ENCODE measurements at places on chromosomes 16 and 17.

DNA sequence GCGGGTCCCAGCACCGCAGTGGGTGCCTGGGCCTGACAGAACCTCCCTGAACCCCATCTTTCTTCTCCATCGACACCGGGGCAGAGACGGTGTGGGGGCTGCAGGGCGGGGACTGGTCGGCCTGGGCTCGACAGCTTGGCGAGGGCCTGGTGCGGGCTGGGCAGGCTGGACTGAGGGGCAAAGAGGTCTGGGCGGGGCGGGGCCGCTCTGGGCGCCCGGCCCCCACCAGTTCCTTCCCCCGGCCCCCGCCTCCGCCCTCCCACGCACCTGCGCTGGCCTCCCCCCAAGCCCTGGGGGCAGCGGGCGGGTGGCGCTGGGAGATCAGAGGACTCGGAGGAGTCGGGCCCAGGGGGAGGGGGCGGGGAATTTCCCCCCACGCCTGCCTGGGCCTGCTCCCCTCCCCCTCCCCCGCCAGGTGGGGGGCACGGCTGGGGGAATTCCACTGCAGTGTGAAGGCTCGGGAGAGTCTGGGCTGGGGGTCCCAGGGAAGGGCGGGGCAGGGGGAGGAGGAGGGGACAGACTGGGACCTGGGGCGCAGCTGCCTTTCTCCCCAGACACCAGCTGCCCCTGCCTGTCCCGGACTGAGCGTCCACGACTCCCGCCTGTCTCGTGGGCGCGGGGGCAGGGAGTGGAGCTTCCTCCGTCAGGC lies 877 bp upstream of the KREMEN2 start:
- DNase-seq: no peak

DNA sequence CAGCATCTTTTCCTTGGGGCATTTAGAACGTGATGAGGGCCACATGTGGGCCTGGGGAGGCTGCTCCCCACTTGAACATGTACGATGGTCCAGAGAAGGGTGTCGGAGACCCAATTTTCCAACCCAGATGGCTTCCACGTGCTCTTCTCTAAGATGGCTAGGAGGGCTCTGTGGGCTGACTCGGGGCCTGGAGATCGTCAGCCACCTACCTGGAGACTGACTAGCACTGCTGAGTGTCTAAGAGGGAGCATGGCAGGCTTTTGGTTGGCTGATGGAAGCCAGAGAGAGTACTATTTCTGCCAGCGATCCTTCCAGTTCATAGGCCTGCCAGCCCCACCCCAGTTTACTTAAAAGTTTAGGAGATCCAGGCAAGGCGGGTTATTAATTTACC lies 60.2 kb upstream of the CLEC18A start:
- DNase-seq: no peak

DNA sequence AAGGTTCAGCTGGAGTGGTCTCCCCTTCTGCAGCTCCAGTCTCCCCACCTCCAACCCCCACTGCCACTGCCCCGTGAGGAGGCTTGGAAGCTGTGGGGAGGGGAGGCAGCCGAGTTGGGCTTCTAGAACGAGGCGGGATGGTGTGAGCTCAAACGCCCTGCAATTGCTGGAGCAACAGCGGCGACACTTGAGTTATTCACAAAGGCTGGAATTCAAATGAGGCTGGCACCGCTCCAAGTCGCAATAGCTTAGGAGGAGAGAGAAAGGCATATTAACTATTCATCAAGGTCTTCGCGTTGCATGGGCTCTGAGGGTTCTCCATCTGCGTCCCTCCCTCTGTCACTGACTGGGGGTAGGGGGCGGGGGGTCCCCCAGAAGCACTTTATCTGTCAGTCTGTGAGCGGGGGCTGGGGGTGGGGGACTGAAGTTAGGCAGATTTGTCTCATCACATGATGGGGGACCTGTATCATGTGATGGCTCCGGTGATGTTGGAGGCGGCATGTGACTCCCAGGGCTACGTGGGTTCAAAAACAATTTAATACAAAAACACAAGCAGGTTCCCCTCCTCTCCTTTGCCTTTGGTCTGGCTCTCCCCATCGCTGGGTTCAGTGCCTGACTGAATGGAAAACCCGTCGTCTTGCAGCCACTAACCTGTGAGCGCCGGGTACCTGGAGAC lies 70.5 kb downstream of the RBBP6 start:
- no peak for DNase-seq

- DNase-seq: no peak
Measured at GRCh38 chr17:33080091-33080490, 88.4 kb downstream of the SPACA3 start.

GRCh38 chr17:57011491-57012015 lies 33.6 kb downstream of the SCPEP1 start:
- DNase-seq: no peak

DNA sequence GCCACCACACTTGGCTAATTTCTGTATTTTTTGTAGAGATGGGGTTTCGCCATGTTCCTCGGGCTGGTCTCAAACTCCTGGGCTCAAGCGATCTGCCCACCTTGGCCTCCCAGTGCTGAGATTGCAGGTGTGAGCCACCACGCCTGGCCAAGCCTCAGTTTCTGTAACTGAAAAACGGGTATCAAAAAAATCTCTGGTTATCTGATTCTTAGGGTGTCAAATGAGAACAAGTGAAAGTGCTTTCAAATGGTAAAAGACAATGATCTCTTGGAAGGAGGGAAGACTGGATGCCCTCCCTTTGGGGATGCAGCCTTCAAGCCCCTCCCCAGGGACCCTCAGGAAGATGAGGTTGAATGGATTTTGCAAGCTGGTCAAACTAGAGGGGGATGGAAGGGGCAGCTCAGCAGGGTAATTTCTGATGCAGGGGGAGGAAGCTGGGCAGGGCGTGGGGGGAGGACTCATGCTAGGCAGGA lies 22.3 kb downstream of the ARHGAP23 start:
- DNase-seq: no peak

All from activated CD8-positive, alpha-beta memory T cell treated with anti-CD3 and anti-CD28 coated beads for 48 hours (primary cell).